ENCODE measurements at places on chromosomes 16 and 17.

- no peak for DNase-seq
Measured at GRCh38 chr17:15900871-15901270, 44.1 kb upstream of the ADORA2B start.

DNA sequence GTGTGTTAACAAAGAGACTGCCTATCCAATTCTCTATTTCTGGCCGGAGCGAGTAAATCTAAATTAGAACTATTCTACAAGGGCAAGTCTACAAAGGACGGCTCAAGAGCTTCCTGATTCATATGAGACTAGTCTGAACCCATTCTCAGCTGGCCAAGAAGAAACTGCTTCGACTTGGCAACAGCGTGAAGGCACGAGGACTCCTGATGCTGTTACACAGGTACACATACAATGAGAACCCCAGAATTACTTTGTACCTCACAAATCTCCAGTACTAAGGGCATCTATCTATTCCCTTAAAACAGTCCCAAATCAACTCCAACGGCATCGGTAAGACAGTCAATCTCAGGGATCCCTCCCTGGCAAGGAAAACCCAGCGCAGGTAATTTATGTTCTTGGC is 1.5 kb downstream of the CRK start:
- DNase-seq, result no peak

DNA sequence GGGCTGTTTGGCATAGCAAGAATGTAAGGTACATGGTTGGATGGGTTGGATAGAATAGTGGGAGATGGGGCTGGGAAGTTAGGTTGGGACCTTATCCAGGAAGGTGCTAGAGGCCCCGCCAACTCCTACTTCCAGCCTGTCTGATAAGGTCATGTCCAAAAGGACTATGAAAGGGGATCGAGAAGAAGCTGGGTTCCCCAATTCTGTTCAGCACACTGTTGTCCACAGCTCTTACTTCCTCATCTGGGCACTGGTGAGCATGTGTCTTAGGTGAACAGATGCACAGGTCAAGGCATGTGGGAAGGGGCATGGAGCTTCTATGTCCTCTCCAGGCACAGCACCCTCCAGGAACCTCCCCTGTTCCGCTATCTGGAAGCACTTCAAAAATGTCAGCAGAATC is 5.6 kb upstream of the ULK2 start:
- DNase-seq, result no peak

- no peak for DNase-seq
Measured at GRCh38 chr17:80774146-80774545, 217.5 kb upstream of the CHMP6 start.

DNA sequence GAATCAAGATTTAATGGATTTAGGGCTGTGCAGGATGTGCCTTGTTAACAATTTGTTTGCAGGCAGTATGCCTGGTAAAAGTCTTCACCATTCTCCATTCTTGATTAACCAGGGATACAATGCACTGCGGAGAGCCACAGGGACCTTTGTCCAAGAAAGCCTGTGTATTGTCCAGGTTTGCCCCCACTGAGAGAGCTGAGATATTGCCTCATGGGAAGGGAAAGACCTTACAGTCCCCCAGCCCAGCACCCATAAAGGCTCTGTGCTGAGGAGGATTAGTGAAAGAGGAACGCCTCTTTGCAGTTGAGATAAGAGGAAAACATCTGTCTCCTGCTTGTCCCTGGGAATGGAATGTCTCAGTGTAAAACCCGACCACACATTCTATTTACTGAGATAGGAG is 2169.6 kb downstream of the TP53TG3F start:
- no peak for DNase-seq

DNA sequence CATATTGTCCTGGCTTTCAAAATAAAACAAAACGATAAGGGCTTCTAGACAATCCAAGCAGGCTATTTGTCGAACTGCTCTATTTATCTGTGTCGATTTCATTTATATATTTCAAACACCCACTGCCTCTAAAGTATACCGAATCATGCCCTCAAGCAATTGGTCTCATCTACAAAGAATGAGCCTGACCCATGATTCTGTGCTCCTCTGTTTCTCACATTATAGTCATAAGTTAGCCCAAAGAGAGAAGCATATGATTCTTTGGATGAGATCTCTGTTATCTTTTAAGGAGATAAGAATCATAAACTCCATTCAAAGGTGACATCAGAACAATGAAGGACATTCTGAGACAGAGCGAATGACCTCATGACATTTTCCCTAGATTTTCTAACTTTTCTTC is 191.1 kb downstream of the MAP2K6 start:
- DNase-seq, result no peak

DNA sequence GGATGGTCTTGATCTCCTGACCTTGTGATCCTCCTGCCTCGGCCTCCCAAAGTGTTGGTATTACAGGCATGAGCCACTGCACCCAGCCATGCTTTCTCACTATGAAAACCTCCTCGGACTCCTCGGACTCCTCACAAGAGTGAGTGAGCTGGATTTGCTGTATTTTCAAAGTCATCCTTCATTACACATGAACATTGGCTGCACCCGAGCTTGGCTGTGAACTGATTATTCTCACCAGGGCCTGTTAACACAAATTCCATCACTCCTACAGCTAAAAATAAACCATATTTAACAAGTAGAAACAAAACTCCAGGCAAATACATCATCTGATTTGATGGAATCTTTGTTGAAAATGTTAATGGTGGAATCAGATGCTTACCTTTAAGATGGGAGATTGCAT is 50.3 kb downstream of the PITPNC1 start:
- no peak for DNase-seq

GRCh38 chr16:73217654-73218053 is 169.7 kb upstream of the ZFHX3 start:
- DNase-seq, result no peak

DNA sequence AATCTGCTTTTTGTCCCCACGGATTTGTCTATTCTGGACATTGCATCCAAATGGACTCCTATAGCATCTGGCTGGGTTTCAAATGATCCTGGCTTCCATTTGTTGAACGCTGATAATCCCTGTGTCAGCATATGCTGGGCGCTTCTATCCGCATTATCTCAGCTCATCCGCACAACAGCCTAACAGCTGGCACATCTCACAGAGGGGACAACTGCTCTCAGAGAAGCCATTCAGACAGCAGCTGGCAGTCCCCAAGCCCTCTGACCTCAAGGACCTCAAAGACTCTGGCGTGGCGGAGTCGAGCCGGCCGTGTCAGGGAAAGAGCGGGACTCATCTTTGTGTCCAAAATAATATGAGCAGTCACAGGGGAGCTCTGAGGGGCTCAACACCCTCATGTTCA is 82.3 kb downstream of the NT5M start:
- DNase-seq, result no peak

- no peak for DNase-seq
Measured at GRCh38 chr17:16106161-16106891, 106.7 kb downstream of the TTC19 start.

DNA sequence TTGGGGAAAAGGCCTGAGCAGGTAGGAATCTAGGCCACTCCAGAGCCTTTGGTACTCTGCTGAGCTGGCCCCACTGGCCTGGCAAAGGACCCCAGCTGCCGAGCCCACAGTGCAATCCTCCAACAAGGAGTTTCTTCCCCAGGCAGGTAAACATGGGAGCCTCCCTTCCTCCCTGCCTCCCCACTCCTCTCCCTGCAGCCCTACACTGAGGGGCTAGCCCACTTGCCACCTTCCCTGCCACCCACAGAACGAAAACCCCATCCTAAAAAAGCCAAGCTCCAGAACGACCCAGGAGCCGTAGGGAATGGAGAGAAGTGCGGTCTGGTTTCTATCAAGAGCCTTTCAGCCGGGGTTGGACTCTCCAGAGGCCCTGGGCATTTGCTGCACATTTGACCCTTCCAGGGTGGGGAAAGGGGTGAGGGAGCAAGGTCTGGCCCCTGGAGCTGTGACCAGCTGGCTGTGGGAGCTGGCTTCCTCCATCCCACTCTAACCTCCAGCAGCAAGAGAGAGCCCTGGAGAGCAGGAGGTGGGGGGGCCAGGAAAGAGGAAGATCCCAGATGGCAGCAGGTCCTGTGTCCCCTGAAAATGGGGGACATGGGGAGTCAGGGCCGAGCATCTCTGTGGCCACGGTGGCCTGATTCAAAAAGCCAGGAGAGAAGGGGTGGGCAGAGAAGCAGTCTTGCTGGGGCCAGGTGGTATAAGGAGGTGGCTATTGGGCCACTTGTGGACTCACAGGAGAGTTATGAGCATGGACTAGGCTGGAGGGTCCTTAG is 1.3 kb downstream of the HID1 start:
- no peak for DNase-seq

DNA sequence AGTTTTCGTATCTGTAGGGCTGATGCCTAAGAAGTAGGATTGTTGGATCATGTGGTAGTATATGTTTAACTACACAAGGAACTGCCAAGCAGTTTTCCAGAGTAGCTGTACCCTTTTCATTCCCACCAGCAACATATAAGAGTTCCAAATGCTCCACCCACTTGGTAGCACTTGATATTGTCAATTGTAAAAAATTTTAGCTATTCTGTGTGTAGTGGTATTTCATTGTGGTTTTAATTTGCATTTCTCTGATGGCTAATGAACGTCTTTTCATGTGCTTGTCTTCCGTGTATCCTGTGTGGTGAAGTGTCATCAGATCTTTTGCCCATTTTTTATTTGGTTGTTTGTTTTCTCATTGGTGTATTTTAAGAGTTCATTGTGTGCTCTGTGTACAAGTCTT is 69.7 kb downstream of the TANC2 start:
- DNase-seq, result no peak

- DNase-seq, result no peak
Measured at GRCh38 chr16:67399218-67399733, 6.0 kb upstream of the TPPP3 start.
